Left lung (tissue), 14 donors: ENCODE measurements at places on chromosomes 7 and 10. TPM values are rescaled to one million over a fixed set of nuclear protein-coding genes. Genes with fewer than 3 reads are reported as not detected.

Gene DHX32
- total RNA-seq = 32.0 TPM

Gene PPP1R3A
- 0.06 TPM for total RNA-seq

Gene RGR
- total RNA-seq = not detected

Gene KEL
- total RNA-seq = 0.58 TPM

DNA sequence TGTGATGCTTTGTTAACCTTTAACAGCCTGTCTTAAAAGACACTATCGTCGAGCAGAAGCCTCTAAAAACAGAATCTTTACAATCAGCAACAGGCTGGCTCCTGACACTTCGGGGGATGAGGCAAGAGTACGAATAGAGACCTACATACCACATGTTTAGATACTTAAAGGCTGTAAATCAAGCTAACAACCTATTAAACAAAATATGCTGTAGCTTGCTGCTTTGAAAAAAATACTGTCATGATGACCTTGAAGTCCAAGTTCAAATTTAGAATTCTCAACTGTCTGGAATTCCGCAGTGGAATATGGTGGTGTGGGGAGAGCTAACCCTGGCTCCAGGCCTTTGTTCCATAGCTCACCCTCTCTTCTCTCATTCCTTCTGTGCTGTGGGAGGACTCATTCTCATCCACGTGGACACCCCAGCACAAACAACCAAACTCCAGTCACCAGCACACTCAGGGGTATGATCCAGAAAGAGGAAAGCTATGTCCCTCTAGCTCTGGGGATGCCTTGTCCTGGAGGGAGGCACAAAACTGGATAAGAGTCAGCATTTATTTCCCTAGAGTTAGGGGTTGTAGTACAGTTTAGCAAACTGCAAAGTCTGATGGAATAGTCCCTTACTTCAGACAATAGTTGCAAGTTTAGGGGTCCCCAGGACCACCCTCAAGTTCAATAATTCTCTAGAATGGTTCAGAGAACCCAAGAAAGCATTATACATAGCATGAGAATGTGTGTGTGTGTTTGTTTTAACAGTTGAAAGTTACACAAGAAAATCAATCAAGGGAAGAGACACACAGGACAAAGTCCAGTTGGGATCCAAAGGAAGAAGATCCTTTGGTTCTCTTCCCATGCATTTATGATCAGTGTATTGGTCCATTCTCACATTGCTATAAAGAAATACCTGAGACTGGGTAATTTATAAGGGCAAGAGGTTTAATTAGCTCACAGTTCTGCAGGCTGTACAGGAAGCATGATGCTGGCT is 196.1 kb upstream of the SVIL start:
- H3K4me3 ChIP-seq = no peak overlapping the region
- no peaks in the 10 kb centered on the region for H3K36me3 ChIP-seq
- no peak for DNase-seq
- no peaks in the 10 kb centered on the region for H3K4me1 ChIP-seq
- H3K27me3 ChIP-seq = no peaks in the 10 kb centered on the region
- H3K27ac ChIP-seq = no peak overlapping the region

DNA sequence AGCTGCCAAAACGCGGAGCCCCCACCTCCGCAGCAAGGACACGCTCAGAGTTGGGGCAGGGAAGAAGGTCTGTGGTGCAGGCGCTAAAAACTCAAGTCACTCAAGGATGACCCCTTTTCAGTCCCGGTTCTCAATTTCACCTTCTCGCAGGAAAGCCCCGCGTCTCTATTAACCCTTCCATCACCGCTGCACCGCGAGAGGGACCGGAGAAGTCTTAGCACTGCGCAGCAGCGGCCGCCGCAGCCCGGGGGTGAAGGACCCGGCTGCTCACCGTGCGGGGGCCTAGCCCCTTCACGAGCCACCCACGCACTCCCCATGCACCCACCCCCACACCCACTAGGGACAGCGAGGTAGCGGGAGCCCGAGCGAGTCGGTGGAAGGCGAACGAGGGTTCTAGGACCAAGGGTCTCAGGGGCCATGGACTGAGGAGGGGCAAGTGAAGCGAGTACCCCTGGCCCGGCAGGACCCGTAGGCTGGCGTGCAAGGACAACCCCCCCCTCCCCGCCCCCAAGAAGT is 162.9 kb downstream of the SH3PXD2A start:
- H3K4me1 ChIP-seq = peaks cover 21% of the 10 kb centered on the region
- H3K36me3 ChIP-seq = no peaks in the 10 kb centered on the region
- no peak overlapping the region for H3K27ac ChIP-seq
- H3K27me3 ChIP-seq = peaks cover 35% of the 10 kb centered on the region
- DNase-seq = no peak

DNA sequence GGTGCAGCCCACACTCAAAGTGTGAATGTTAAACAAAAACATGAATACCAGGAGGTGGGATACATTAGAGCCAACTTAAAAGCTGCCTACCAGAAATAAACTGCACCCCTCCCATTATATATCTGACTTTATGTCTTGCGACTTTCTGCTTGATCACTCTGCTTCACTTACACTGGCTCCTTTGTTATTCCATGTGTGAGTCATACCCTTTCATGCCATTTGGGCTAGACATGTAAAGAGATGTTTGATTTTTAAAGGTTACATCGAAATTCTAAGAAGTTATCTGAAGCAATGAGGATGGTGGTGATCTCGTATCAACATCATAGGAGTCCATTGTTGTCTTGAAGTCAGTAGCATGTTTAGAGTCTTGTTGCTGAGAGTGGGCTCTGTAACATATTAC is 31.6 kb upstream of the ETV1 start:
- no peaks in the 10 kb centered on the region for H3K36me3 ChIP-seq
- H3K4me1 ChIP-seq = no peaks in the 10 kb centered on the region
- no peak overlapping the region for H3K4me3 ChIP-seq
- no peak for DNase-seq
- no peaks in the 10 kb centered on the region for H3K27me3 ChIP-seq

- no peaks in the 10 kb centered on the region for H3K36me3 ChIP-seq
Measured at GRCh38 chr10:33882996-33883395, 548.5 kb upstream of the NRP1 start.

DNA sequence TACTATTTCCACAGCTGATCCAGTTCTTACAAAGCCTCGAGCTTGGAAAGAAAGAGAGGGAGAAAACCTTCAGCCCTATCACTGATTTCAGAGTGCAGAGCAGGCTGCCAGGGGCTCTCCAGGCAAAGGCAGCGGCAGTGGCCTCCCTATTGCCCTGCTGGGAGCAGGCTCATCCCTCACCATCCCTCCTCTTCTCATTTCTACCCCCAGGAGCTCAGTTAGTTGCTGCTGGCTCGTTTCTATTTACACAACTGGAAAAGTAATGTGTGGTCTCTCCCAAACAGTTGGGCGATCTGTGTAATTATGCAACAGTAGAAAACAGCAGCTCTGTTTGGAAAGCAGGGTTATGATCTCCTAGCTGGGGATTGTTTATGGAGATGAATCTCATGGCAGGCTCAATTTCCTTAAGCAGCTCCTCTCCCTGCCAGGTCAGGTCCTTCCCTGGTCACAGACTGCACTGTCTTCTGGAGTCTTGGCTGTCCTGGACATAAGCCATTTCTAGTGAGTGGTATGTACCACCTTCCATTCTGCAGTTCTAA is 28.7 kb upstream of the TNS3 start:
- H3K4me1 ChIP-seq = peaks cover 14% of the 10 kb centered on the region
- H3K27ac ChIP-seq = no peak overlapping the region
- no peaks in the 10 kb centered on the region for H3K27me3 ChIP-seq
- H3K36me3 ChIP-seq = no peaks in the 10 kb centered on the region

GRCh38 chr10:19993714-19994315 is 177.6 kb downstream of the PLXDC2 start:
- H3K4me1 ChIP-seq = no peaks in the 10 kb centered on the region
- no peak overlapping the region for H3K27ac ChIP-seq
- no peaks in the 10 kb centered on the region for H3K27me3 ChIP-seq

GRCh38 chr10:27104919-27105318 is 4.6 kb upstream of the ANKRD26 start:
- H3K4me1 ChIP-seq = peaks cover 10% of the 10 kb centered on the region
- no peak overlapping the region for H3K27ac ChIP-seq
- H3K36me3 ChIP-seq = no peaks in the 10 kb centered on the region
- H3K4me3 ChIP-seq = no peak overlapping the region

DNA sequence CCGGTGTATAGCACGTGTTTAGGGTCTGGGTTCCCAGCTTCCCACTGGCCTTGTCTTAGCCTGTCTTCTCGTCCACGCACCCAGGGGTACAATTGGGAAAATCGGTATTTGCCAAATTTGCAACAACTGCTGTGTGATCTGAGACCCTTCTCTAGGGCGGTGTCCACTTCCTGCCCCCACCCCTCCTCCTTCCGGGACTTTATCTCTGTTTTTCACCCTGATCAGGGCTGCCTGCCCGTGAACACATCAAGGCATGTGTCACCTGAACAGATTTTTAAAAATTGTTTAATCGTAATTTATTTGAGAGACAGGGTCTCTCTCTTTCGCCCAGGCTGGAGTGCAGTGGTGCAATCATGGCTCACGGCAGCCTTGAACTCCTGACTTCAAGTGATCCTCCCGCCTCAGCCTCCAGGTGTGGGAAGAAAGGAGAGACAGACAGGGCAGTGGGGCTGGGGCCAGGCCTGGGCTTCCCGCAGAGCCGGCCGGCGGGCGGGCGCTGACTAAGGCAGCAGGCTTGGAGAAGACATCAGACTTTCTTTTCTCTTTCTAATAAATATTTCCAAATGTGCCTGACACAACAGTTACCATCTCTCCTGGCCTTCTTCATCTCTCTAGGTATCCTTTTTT is 27.5 kb downstream of the ELFN1 start:
- H3K36me3 ChIP-seq = no peaks in the 10 kb centered on the region
- H3K4me1 ChIP-seq = no peaks in the 10 kb centered on the region
- H3K27ac ChIP-seq = no peak overlapping the region
- no peak overlapping the region for H3K4me3 ChIP-seq
- H3K27me3 ChIP-seq = no peaks in the 10 kb centered on the region
- DNase-seq = no peak

- H3K4me3 ChIP-seq = peak overlapping the region; percentile 35
- no peaks in the 10 kb centered on the region for H3K4me1 ChIP-seq
- no peak for DNase-seq
- H3K27me3 ChIP-seq = peaks cover 67% of the 10 kb centered on the region
- peak overlapping the region; percentile 55 for H3K27ac ChIP-seq
Measured at GRCh38 chr7:23247046-23247602, 549 bp downstream of the GPNMB start.

DNA sequence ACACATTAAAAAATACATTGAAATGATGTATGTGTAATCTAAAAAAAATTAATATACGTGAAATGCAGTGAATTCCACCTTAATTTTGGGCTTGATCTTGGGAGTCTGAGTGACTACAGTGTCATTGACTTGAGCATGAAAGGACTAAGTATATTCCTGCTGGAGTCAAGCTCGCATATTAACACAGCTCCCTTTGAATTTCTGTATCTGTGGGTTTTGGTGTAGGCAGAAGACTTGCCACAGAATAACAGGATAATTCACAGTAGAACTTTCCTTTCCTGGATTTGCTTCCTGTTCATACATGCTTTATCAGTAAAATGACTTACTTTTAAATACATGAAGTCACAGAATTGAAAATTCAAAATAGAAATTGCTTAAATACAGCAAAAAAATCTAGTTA is 55.3 kb downstream of the PPP1R9A start:
- DNase-seq = no peak
- H3K36me3 ChIP-seq = no peaks in the 10 kb centered on the region
- no peak overlapping the region for H3K4me3 ChIP-seq
- no peaks in the 10 kb centered on the region for H3K27me3 ChIP-seq

DNA sequence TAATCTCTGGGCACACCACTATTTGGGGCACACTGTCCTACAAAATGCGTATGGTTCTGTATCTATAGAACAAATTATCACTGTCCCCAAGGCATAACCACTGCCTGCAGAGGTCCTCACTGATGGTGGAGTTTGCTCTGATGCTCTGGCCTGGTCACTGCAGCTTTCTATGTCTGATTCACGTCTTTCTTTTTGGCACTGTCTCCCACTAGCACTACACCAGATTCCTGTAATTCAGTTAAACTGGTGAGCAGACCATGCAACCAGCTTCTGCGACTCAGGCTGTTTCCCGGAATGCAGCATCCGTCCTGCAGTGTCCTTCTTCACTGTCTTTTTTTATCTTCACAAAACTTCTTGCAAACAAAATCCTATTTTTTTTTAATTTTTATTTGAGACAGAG is 112.8 kb downstream of the KLF6 start:
- H3K4me3 ChIP-seq = no peak overlapping the region
- no peaks in the 10 kb centered on the region for H3K36me3 ChIP-seq
- DNase-seq = no peak
- no peaks in the 10 kb centered on the region for H3K27me3 ChIP-seq
- H3K27ac ChIP-seq = no peak overlapping the region
- H3K4me1 ChIP-seq = no peaks in the 10 kb centered on the region

DNA sequence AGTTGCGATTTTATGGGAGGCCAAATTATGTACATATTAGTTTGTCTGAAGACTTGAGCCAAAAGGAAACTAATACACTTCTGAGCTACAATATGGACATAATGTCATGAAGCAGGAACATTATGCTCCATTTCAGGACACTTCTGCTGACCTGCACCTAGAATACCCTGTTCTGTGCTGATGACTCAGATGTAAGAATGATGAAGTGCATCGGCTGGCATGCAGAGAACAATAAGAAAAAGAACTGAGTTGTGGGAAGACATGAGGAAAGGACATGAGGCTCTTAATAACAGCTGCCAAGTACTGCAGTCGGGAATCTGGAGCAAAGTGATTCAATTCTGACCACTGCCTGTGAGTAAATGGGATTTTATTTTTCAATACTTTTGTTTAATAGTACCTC is 192.9 kb upstream of the VSTM2A start:
- no peak for DNase-seq
- H3K27ac ChIP-seq = no peak overlapping the region
- H3K36me3 ChIP-seq = no peaks in the 10 kb centered on the region
- H3K4me1 ChIP-seq = no peaks in the 10 kb centered on the region
- no peaks in the 10 kb centered on the region for H3K27me3 ChIP-seq

DNA sequence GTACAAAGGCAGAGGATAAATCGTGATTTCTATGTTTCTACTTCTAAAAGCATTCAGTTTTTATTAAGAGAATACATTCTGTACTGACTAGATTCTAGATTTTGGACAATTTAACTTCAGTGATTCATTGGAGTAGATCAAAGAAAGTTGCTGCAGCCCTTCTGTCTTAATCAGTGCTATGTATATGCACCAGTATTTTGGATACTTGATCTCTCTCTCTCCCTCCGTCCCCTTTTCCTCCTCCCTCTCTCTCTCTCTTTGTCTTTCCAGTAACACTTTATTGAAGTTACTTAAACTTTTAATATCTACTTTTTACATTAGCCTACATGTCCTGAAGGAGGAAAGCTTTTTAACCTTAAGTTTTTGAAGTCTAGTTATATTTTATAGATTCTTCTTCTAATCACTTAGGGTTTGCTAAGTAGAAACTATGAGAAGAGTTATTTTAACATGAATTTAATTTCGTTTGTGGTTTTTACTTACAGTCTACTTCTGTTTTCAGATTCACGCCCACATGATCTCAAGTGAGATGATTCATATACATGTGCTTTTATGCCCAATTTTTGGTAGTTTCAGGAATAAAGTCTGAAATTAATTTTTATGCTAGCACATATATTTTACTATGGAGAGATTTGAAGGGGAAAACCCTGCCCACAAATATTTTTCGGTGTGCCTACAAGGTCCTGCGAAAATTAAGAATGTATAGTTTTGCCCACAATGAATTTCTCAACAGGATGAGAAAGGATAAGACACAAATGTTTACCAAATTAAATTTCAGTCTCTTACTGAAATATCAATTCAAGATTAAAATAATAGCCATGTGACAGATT is 9.1 kb downstream of the MDFIC start:
- DNase-seq = no peak
- H3K27me3 ChIP-seq = no peaks in the 10 kb centered on the region
- peak overlapping the region; percentile 68 for H3K27ac ChIP-seq

- H3K4me3 ChIP-seq = no peak overlapping the region
- H3K4me1 ChIP-seq = peaks cover 23% of the 10 kb centered on the region
- peak overlapping the region; percentile 49 for H3K27ac ChIP-seq
- H3K27me3 ChIP-seq = no peaks in the 10 kb centered on the region
- peaks cover 29% of the 10 kb centered on the region for H3K36me3 ChIP-seq
- no peak for DNase-seq
Measured at GRCh38 chr10:46018453-46019176, 11.8 kb downstream of the NCOA4 start.
